Tongue (tissue), 3 donors: ENCODE measurements at places on chromosomes 12 and 14. TPM values are rescaled to one million over a fixed set of nuclear protein-coding genes. Genes with fewer than 3 reads are reported as not detected.

DNA sequence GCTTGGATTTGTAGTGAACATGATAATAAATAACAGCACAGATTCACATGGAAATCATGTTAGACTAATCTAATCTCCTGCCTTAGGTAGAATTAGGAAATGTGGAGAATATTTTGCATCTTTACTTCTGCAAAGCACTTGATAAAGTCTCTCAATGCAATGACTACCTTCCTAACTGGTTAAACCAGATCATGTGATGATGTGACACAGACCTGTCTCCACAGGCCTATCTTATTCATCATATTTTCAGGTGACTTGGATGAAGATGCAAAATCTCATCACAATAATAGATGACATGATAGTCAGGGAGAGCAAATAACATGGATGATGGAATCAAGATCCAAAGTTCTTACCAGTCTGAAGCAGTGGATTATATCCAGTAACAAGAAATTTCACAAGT, 38.5 kb upstream of the RNASE1 start:
- no peak for DNase-seq

The MIP gene
- total RNA-seq = not detected

The CPNE6 gene
- not detected for total RNA-seq

DNA sequence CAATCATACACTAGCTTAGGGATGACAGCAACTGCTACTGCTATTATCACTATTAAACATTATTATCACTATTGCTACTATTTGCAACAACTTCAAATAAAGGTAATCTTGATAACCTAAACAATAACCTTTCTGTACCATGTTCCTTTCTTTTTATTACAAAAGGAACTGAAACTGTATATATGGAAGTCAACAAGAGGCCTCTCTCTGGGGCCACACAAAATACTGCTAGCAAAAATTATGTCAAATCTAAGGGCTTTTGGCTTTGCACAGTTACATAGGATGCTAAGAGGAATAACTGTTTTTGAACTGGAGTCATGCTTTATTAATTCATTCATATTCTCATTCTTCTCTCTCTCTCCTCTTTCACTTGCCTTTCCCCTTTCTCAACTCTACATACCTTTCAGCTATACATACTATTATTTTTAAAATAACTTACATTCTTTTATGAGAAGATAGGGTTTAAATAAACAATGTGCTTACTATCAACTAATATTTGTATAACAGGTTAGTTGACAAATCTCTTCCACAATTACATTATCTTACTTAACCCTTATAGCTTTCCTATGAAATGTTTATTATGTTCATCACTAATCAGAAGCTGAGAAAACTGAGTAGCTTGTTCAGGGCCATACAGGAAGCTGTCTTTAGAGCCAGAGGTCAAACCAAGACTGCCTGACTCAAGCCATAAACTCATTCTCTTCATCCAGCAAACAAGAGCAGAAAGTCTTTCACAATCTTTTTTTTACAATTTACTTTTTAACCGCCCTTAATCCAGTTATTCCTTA, 25.7 kb downstream of the SPTSSA start:
- no peak for DNase-seq

- no peak for DNase-seq
These were observed 398.4 kb downstream of the SYT1 start for GRCh38 chr12:79262938-79263337.

DNA sequence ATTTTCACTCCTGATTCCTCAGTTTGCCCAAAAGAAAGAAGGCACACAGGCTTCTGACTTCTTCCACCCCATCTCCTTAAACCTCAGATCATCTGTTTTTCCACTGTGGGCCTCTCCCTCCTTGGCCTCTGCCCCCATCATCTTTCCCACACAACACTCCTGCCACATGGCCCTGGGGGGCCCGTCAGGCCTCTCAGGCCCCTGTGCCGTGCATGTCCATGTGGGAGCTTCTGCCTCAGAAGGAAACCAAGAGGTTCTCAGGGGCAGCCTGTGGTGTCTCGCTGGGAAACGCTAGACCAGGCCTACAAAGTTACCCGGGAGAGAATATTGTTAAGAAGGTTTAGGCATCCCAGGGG, 8.0 kb downstream of the KLHL33 start:
- DNase-seq = no peak

DNA sequence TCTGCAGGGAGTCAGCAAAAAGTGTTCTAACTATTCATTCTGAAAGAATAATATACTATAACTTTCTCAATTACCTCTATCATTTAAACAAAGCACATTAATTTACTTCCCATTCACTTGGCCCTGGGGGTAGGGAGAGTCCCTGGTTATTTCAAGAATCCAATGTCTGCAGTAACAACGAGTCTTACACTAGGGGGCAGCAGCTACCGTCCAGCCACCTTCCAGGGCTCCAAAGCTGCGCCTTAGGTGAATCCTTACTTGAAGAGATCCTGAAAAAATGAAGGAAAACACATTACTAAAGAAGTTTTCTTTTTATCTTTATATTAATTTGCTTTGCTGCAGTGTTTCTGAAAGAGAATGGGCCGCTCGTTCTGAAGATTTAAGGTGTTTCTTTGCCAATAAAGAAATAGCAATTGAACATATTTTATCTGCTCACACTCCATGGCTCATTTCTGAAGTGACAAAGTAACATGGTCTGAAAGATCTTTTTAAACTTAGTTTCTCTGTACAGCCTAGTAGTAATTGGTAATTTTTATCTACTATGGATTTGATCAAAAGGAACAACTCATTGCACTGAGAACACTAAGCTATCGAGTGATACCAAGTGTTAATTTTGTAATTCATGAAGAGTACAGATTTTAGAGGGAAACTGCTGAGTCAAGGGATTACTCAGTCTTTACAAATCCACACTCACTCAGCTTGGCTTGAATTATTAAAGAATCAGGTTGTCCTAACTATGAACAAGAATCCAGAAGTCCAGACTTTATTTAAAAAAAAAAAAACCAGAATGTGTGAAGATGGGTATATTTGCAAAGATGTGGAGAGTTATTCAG, 27.6 kb downstream of the BHLHE41 start:
- DNase-seq = peak; percentile 88

DNA sequence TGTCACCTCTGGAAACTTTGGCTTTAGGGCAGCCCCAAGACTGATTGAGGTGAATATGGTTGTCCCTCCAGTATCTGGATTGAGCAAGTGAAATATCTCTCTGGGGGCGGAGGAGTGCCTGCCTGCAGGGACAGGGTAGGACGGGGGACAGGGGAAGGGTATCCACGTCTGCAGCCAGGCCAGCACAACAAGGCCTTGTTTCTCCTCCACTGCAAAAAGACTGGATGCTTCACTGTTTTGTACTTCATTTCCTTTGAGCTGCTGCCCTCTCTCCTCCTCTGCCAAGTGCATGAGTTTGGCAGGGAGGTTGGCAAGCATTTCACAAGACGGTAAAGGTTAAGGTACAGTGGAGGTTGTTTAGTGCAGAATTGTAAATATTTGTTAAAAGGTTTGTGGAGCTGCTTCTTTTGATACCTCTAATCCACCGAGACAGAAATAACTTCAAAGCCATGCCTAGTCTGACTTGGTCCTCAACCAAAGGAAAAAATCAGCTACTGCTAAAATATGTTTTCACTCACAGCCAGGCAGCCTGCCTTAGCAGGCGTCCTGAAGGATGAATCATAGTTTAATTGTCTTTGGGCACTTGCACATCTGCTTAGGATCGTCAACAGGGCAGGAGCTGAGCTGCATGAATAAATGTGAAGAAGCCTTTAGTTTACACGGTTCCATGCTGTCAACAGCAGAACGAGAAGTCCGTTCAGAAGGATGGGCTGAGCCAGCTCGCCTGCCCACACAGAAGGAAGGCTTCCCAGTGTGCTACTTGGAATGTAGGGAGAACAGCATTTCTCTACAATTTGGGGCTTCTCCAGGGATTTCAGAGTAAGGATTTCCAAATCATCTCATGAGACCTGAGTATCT, 269.7 kb downstream of the TTC6 start:
- peak; percentile 59 for DNase-seq

The MTA1 gene
- total RNA-seq = 60.9 TPM

GRCh38 chr14:91335191-91336092, 82.2 kb downstream of the CCDC88C start:
- DNase-seq = no peak

The SLC38A4 gene
- 12.0 TPM for total RNA-seq

DNA sequence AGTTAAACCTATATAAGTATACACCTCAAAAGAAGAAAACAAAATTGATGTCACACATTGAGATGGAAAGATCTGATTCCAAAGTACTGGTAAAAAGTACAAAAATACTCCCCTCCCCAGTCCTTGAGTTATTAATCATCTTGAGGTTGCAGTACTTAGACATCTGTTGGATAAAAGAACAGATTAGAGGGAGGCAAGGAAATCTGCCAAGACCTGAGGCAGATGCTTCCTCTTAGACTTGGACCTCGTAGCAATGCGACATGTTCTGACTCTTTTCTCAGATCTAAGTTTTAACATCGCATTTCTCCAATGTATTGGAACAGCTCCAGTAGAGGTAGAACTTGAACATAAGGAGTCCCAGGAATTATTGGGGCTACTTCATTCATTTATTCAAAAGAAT, 187.9 kb upstream of the GRIN2B start:
- DNase-seq = no peak

- no peak for DNase-seq
These were observed 488.5 kb upstream of the TBX3 start for GRCh38 chr12:115172521-115172920.

DNA sequence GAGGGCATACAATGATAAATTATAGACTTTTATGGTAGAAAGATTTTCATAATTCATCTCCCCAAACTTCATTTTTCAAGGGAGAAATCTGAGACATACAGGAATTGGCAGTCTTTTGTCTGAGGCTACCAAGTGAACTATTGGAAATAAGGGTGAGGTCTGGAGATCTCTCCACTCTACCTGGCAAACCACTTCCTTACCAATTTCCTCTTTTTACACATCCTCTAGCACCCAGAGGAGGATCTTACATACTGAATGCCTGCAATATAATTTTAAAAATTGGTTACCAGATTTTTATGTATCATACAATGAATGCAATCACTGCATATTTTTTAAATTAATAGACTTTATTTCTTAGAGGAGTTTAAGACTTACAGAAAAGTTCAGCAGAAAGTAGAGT, 6.6 kb downstream of the PDE6H start:
- no peak for DNase-seq

GRCh38 chr12:19978193-19978592, 390.1 kb upstream of the PDE3A start:
- peak; percentile 72 for DNase-seq

- no peak for DNase-seq
These were observed 334.8 kb upstream of the FAR2 start for GRCh38 chr12:28814246-28814645.

The PZP gene
- not detected for total RNA-seq

DNA sequence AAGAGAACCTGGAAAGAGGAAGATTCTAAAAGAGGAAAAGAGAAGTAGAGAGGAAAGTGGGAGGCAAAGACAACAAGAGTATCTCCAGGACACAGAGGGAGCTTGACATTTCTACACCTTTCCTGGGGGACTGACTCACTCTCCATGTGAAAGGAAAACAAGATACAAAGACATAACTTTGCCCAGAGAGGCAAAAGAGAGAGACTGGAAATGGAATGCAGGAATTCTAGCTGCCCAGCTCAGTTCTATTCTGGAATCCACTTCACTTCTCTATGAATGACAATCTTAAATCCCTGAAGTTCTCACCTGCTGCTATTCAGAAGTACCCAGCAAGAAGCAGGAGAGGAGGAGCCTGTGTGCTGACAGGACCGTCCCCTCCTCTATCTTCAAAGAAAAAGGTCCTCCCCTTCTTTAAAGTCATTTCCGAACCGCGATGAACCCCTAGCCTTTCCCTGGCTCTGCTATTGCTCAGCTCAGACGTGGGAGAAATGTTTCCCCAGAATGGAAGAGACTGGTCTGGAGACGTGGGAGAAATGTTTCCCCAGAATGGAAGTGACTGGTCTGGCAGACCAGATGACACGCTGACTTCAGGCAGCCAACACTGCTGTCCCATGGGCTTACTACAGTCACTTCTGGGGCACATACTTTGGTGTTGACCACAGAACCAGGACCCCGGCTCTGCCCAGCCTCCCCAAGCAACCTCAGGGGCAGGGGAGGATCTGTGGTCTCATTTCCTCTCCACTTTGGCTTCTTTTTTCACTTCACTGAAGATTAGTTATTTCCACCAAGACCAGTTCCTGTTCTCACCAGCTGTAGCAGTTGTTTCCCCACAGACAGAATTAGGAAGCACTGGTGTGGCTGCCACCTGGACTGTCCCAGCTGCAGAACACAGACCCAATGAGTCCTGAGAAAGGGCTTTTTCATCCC, 8.3 kb downstream of the FMNL3 start:
- DNase-seq = peak; percentile 64

DNA sequence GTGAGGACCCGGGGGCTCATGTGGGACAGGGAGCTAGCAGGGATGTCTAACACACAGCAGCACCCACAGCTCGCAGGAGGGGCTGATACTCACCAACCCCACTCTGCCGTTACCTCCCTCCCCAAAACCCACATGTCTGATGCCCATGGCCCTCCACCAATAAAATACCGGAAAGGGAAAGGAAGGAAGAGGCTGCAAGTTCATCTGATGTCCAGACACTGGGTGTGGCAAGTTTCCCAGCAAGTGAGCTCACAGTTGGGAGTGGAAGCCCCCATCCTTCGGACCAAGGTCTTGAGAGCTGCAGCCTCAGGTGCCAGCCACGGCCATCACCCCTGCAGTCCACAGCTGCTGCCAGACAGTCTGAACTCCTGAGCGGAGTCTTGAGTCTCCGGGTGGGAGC, 39.3 kb upstream of the DIO3 start:
- no peak for DNase-seq

- no peak for DNase-seq
These were observed 47.7 kb downstream of the IL31 start for GRCh38 chr12:122126342-122126635.

The DEPDC4 gene
- 0.82 TPM for total RNA-seq

GRCh38 chr12:12024911-12025682, 45.6 kb upstream of the BCL2L14 start:
- DNase-seq = no peak

DNA sequence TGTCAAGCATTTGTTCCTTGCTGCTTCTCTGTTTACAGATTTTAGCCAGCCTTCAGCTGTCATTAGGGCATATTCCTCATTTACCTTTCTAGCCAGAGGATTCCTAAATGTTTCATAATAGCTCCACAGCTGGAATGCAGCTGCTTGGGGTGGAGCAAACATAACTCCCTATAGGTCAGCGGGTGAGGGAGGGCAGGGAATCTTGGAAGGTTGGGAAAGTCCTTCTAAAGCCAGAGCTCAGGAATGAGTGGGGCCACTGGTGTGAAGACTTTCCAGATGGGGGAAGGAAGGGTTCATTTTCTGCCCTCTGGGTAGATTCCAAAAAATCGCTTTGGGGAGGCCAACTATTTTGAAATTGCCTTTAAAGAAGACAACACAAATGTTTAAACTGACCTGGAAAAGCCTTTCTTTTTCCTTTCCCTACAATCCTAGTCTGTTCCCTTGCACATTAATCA, 16.3 kb upstream of the IRF2BPL start:
- DNase-seq = peak; percentile 88

GRCh38 chr12:131911028-131911650, 16.7 kb downstream of the ULK1 start:
- no peak for DNase-seq

GRCh38 chr14:22434901-22435550, 154.0 kb downstream of the DAD1 start:
- DNase-seq = peak; percentile 20
